ENCODE measurements at places on chromosomes 16 and 17.
A peak's percentile ranks its signal among the peaks of the same experiment; 100 is the strongest.

DNA sequence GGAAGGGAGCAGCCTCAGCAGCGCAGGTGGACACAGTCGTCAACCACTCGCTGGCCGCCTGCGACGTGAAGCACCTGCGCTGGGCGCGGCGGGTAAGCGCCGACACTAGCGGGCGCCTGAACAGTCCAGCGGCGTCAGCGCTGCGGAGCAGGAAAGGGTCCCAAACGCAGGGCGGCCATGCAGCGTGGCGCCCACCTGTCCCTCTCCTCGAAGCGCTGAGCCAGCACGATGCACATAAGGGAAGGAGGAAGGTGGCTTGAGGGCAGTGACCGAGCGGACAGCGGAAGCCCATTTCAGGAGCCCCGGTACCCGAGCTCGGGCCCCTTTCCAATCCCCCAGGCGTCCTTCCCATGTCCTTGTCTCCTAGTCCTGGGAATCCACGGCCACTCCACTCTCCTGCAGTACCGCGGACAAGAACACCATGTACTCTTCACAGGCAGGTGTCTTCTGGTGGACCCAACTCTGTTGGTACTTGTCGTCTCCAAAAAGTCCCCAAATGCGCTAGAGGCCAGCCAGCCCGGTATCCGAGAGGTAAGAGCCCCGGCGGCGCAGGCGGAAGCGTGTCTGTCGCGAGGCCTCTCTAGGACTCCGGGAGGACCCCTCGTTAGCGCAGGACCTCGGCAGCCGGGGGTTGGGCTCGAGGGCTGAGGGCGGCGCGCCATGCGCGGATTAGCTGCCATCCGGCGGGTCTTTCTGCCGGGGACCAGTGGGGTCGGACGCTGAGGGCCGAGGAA lies 14.4 kb downstream of the ZNF232 start:
- DNase-seq = peak; percentile 31
- peaks cover 8% of the 10 kb centered on the region for H3K4me1 ChIP-seq
- peaks cover 18% of the 10 kb centered on the region for H3K27me3 ChIP-seq
- no peak overlapping the region for H3K27ac ChIP-seq
- H3K4me3 ChIP-seq = peak overlapping the region; percentile 58

- H3K36me3 ChIP-seq = no peaks in the 10 kb centered on the region
- no peaks in the 10 kb centered on the region for H3K27me3 ChIP-seq
- DNase-seq = no peak
- H3K4me3 ChIP-seq = no peak overlapping the region
- no peak overlapping the region for H3K27ac ChIP-seq
- peaks cover 4% of the 10 kb centered on the region for H3K4me1 ChIP-seq
Measured at GRCh38 chr17:64950871-64951270, 31.6 kb upstream of the LRRC37A3 start.

DNA sequence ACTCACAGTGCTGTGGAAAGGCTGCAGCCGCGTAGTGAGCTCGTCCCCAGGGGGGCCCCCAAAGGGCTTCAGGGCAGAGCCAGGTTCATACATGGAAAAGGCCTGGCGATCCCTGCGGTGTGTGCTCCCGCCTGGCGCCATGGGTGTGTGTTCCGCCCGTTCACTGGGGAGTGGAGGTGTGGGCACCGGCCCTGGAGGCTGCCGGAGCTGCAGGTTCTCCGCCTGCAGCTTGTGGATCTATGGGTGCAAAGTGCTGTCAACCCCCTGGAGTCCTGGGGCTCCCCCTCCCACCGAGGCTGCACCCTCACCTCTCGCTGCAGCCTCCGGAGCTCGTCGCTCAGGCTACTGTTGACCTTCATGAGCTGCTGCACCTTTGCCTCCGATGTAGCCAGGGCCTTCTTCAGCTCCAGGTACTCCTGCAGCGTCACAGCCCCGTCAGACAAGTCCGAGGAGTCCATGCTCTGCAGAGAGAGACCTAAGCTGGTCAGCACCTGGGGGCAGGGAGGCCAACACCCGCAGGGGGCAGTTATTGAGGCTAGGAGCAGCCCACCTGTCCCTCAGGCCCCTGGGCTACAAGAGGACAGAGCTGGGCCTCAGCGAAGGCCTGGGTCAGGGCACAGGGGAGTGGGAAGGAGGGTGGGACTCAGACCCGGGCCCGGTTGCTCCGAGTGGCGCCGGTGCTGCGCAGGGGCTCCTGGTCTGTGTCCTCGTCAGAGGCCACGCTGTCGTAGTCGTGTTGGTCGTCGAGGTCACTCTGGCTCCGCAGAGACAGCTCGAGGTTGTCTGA lies 7.9 kb downstream of the TP53I13 start:
- DNase-seq = no peak
- H3K4me1 ChIP-seq = peaks cover 21% of the 10 kb centered on the region
- H3K27me3 ChIP-seq = no peaks in the 10 kb centered on the region
- H3K27ac ChIP-seq = no peak overlapping the region
- peaks cover 29% of the 10 kb centered on the region for H3K36me3 ChIP-seq
- H3K4me3 ChIP-seq = no peak overlapping the region

GRCh38 chr17:64685705-64686104 lies 23.6 kb upstream of the SMURF2 start:
- no peaks in the 10 kb centered on the region for H3K27me3 ChIP-seq
- no peak for DNase-seq
- no peaks in the 10 kb centered on the region for H3K36me3 ChIP-seq

DNA sequence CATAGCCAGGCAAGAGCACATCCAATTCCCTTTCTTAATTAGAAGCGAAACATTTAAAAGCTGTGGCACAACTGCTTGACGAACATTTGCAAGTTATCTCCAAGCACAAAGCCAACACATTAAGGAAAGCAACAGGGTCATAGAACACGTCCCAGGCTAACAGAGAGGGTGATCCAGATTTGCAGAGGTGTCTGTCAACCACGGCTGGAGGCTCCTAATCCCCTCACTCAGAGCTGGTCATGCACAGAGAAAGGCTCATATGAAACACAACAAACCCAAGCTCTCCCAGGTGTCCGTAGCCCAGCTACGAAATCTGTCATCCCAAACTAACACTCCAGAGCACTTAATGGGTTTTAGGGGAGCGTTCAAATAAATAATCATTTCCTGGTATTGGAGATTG lies 276.1 kb downstream of the SLC39A11 start:
- no peaks in the 10 kb centered on the region for H3K4me1 ChIP-seq
- H3K27ac ChIP-seq = no peak overlapping the region
- no peaks in the 10 kb centered on the region for H3K27me3 ChIP-seq
- no peak overlapping the region for H3K4me3 ChIP-seq
- DNase-seq = no peak

DNA sequence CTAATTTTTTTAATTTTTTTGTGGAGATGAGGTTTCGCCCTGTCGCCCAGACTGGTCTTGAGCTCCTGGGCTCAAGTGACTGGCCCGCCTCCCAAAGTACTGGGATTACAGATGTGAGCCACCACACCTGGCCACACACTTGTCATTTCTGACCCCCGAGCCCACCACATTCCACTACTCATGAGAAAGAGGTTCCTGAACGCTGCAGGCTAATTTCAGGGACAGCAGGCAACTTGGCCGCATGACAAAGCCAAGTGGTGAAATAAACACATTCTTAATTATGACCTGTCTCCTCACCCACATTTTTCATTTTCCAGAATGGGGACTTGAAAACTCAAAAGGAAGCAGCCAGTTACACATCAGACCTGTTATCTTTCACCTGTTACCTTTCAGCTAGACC lies 114.5 kb downstream of the ABCC6 start:
- H3K27ac ChIP-seq = no peak overlapping the region
- peaks cover 58% of the 10 kb centered on the region for H3K36me3 ChIP-seq
- no peaks in the 10 kb centered on the region for H3K27me3 ChIP-seq
- no peak for DNase-seq

DNA sequence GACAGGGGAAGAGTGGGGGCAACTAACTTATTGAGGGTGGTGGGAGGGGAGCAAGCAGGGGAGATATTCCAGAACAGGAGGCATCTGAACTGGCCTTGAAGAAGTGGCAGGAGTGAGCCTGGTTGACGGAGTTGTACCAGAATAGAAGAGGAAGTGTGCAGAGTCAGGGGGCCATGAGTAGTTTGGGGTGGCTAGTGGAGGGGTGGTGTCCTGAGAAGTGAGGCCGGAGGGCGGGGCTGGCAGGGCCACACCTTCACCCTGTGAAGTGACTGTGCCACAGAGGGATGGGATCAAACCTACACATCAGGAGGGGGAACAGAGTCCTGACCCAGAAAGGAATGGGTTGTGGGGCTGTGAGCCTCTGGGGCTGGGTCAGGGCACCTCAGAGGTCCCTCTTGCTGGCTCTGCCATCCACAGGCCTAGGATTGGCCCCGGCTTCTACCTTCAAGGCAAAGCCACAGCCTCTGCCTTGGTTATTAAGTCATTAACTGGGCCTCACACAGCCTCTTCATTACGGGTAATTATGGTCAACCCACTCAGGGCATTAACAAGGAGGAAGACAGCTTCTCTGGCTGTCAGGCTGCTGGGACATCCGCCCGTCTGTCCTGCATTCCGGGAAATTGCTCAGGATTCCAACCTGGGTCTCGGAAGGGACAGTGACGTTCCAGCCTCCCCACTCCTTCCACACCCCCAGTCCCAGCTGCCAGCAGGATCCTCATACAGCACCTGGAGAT lies 12.7 kb downstream of the SPNS2 start:
- H3K36me3 ChIP-seq = no peaks in the 10 kb centered on the region
- H3K4me3 ChIP-seq = no peak overlapping the region
- peaks cover 2% of the 10 kb centered on the region for H3K27me3 ChIP-seq
- H3K27ac ChIP-seq = no peak overlapping the region

- H3K4me1 ChIP-seq = peaks cover 4% of the 10 kb centered on the region
- no peak overlapping the region for H3K27ac ChIP-seq
- no peak for DNase-seq
- H3K36me3 ChIP-seq = peaks cover 2% of the 10 kb centered on the region
- H3K4me3 ChIP-seq = no peak overlapping the region
Measured at GRCh38 chr17:55330344-55330933, 65.7 kb downstream of the HLF start.

DNA sequence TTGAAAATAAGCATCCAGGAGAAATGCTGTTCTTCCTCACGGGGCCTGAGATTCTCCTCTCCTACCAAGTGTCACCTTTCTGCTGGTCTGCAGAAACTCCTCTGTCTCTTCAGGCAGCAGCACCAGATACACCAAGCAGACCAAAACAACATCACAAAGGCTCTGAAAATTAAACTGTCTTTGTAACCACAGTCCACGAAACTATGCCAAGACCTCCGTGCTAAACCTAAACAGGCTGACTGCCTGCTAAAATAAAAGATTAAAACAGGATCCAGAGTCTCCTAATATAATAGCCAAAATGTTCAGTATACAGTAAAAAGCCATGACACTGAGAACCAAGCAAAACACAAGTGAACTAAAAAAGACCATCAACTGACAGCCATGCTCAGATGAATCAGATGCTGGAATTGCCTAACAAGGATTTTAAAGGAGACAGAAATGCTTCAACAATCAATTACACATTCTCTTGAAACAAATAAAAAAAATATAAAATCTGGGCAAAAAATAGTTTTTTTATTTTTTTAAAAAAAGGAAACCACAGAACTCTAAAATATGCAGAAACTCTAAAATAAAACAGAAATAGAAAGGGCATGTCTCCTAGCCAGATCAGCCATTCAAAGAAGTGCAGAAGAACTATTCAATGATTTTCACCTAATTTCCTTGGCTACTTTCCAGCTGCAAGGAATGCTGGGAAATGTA lies 50.3 kb upstream of the TOX3 start:
- no peak overlapping the region for H3K27ac ChIP-seq
- H3K36me3 ChIP-seq = no peaks in the 10 kb centered on the region
- H3K27me3 ChIP-seq = peaks cover 2% of the 10 kb centered on the region
- no peak for DNase-seq
- no peak overlapping the region for H3K4me3 ChIP-seq
- H3K4me1 ChIP-seq = no peaks in the 10 kb centered on the region

GRCh38 chr17:65434878-65435277 lies 126.6 kb downstream of the AXIN2 start:
- no peak for DNase-seq
- peaks cover 24% of the 10 kb centered on the region for H3K27me3 ChIP-seq
- peaks cover 25% of the 10 kb centered on the region for H3K4me1 ChIP-seq
- H3K36me3 ChIP-seq = peaks cover 12% of the 10 kb centered on the region

DNA sequence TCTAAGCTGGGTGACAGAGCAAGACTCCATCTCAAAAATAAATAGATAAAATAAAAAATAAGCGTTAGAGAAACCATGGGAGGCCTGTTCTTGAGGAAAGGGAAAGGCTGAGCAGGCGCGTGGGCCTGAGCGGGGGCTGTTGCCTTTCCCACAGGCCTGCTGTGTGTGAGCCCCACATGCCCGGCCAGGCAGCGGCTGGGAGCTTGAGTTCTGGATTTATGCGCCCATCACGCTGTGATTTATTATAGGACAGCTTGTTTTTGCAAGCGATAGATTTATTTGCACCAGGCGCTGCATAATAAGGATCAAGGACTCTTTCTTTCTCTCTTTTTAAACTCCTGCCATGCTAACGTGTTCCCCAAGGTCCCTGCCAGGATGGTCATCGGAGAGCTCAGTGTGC lies 14.8 kb upstream of the WFDC1 start:
- H3K4me3 ChIP-seq = no peak overlapping the region
- H3K36me3 ChIP-seq = no peaks in the 10 kb centered on the region
- no peak overlapping the region for H3K27ac ChIP-seq
- peaks cover 9% of the 10 kb centered on the region for H3K27me3 ChIP-seq
- H3K4me1 ChIP-seq = no peaks in the 10 kb centered on the region

- no peak overlapping the region for H3K4me3 ChIP-seq
- H3K27ac ChIP-seq = no peak overlapping the region
- H3K36me3 ChIP-seq = peaks cover 5% of the 10 kb centered on the region
- peak; percentile 81 for DNase-seq
- no peaks in the 10 kb centered on the region for H3K27me3 ChIP-seq
Measured at GRCh38 chr17:82153745-82154375, 55.8 kb upstream of the FASN start.

DNA sequence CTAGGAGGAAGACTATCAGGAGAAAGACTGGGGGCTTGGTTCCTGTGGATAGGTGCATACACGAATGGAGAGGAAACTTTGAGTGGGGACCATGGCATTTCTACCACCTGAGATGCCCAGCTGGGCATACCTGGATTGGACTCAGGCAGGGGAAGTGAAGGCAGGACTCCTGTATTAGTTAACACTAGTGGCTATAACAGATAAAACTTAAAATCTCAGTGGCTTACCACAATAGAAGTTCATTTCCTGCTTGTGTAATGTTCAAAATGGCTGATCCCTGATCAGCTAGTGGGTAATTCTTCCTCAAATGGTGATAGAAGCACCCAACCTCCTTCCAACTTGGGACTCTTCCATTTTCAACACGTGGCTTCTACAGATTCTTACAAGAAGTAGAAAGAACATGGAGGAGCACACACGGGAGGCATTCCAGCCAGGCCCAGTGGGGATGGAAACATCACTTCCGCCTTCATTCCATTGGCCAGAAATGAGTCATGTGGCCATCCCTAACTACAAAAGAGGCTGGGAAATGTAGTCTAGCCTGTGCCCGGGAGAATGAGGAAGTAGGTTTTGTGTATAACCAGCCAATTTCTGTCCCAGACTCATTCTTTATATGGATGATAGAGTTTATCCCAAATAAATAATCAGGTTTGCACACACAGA lies 112.1 kb downstream of the UTP18 start:
- peak overlapping the region; percentile 53 for H3K4me3 ChIP-seq
- peaks cover 10% of the 10 kb centered on the region for H3K4me1 ChIP-seq
- H3K27me3 ChIP-seq = no peaks in the 10 kb centered on the region
- no peaks in the 10 kb centered on the region for H3K36me3 ChIP-seq

Data from activated naive CD8-positive, alpha-beta T cell treated with anti-CD3 and anti-CD28 coated beads, Interleukin-2, amount 50 U/mL, for 24 hours (primary cell).